ENCODE measurements at places on chromosomes 12 and 14.

GRCh38 chr12:6323340-6323994 lies 13.0 kb downstream of the PLEKHG6 start:
- DNase-seq = peak; percentile 94

DNA sequence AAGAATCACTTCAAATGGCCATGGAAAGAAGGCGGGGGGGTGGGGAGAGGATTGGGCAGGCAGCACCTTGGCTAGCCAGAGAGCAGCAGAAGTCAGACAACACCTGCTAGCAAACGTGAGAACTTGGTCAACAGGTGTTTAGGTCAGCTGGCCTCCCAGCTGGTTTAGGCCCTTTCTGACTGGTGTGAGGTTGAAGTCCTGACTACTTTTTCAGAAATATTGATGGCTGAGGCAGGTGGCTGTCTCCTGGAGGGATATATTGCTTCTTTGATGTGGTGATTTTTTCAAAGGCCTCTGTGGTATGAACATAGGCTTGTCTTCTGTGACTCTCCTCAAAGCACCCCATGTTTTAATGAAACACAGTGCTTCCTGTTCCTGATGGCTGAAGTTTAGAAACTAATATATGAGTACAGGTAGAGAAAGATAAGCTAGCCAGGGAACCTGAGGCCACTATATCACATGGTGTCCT lies 238.2 kb upstream of the SSTR1 start:
- no peak for DNase-seq

GRCh38 chr12:71799106-71799505 lies 40.5 kb upstream of the TBC1D15 start:
- DNase-seq = peak; percentile 59

- no peak for DNase-seq
Measured at GRCh38 chr14:75341620-75342019, 63.0 kb downstream of the FOS start.

GRCh38 chr14:76550534-76550933 lies 174.6 kb downstream of the ESRRB start:
- peak; percentile 8 for DNase-seq

DNA sequence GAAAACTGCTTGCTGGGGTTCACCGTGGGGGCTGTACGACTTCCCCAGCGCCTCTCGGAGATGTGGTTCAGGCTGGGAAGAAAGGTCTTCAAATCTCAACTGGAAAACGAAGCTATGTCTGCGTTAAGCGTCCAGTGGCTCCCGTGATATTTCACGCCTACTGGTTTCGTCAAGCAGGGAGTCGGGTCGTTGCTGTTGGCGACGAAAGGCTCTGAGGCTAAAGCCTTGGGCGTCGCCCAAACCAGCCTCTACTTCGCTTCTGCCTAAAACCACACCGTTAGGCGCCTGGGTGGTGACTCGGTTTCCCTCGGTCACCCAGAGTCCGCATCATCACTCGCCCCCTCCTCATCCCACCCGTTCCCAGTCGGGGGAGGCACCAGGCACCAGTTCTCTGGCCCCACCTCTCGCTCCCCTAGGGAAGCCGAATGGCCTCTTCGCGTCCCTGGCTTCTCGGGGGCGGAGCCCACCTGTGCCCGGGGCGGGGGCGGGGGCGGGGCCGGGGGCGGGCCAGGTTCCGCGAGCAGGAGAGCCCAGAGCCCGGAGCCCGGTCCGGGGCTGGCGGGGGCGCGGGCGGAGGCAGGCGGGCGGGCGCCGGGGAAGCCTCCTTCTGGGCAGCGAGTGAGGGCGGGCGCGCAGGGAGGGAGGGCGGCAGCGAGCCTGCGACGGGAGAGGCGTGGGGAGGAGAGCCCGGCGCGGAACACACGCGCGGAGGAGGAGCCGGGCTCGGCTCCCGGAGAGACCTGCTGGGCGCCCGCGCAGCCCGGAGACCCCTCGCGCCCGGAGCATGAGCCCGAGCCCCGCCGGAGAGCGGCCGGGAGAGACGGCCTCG lies at the start of gene B4GALNT3:
B4GALNT3 (plus strand) TSS at position 510 of the 829 bp plus-strand sequence. CDS start 438 bp downstream, outside the sequence.
- no peak for DNase-seq

DNA sequence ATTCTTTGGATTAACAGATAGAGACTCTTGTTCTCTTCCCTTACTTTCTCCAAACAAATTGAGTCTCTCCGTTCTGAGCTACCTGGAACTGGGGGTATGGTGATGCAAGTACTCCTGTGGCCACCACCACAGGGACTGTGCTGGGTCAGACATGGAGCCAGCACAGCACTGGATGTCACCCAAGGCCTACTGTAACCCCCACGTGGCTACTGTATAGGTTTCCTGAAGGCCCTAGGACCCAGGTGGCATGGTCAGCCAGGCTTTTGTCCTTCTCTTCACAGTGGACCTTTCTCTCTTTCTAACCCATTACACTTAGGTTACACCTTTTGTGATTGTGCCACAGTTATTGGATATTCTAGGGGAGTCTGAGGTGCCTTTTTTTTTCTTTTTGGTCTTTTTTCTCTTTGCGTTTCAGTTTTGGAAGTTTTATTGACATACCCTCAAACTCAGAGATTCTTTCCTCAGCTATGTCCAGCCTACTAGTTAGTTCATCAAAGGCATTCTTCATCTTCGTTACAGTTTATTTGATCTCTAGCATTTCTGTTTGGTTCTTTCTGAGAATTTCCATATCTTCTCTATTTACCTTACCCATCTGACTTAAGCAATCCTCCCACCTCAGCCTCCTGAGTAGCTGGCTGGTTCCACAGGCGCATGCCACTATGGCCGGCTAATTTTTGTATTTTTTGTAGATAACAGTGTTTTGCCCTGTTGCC lies 6.0 kb upstream of the KLHDC2 start:
- DNase-seq = no peak

DNA sequence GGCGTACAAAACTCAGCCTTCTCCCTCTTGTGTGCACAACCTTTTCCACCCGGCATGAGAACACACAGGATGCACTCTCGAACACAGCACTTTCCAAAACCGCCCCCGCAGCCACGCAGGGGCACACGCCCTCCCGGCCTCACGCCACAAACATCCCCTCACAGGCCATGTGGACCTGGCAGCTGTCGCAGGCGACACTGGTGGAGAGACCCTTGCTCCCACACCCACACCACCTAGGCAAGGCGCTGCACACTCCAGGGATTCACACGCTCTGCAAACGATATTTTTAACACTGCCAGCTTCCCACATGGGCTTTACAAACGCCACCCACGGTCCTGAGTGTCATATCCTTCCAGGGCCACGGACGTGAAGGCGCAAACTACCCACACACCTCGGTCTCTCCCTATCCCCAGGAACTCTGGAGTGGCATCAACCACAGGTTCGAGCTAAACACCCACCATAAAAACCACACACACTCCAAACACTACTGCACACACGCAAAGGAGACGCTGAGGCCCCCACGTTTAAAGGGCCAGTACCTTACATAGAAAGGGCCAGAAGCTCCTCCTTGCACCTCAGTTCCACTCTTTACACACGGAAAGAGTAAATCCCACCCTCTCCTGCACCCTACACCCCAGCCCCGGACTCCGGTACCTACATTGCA lies 12.4 kb upstream of the ITGB7 start:
- DNase-seq = peak; percentile 55

GRCh38 chr14:47057364-47057763 lies 405.8 kb upstream of the RPL10L start:
- no peak for DNase-seq

GRCh38 chr14:25150401-25150800 lies 100.5 kb upstream of the STXBP6 start:
- DNase-seq = peak; percentile 30

- DNase-seq = peak; percentile 33
Measured at GRCh38 chr12:24596768-24597388, 352.0 kb downstream of the BCAT1 start.

GRCh38 chr12:47763481-47764346 lies 5.0 kb upstream of the RAPGEF3 start:
- no peak for DNase-seq

GRCh38 chr12:79689477-79690141 lies 1.2 kb downstream of the PAWR start:
- DNase-seq = peak; percentile 56

GRCh38 chr14:34436118-34436905 lies 25.7 kb downstream of the SPTSSA start:
- DNase-seq = peak; percentile 75

DNA sequence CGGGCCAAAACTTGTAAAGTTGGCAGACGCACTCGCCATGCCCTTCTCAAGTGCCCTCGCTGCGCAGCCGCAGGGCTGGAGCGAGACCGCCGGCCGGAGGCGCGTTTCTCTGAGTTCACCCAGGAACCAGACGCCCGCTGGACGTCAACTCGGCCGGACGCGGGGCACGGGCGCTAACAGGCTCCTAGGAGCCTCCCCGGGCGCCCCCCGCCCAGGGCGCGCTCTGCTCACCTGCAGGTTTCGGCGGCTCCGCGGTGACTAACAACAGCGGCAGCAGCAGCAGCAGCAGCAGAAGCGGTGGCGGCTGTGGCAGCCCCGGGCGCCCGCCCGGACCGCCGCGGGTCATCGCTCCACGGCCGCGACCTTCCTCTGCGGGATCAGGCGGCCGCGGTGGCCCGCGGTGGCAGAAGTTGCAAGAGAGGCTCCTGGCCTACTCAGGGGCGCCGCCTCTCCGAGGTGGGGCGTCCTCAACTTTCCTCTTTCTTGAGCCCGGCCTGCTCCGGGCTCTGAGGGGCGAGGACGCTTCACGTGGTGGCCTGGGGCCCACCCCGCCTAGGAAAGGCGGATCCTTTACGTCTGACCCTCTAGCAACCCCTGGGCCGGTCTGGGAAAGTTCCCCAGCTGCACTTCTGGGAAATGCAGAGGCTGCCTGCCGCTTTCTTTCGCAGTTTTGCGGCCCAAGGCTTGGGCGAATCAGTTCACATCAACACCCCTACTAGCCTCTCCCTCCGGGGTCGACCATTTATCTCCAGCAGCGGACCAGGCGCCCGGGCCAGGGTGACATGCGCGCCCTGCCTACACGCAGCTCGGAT lies at the start of gene PLBD1:
PLBD1 (minus strand) TSS at position 533 of the 812 bp plus-strand sequence; CDS start at position 346, 187 bp downstream.
- DNase-seq = peak; percentile 28

GRCh38 chr14:71487941-71488340 lies 444.3 kb upstream of the RGS6 start:
- DNase-seq = peak; percentile 35

DNA sequence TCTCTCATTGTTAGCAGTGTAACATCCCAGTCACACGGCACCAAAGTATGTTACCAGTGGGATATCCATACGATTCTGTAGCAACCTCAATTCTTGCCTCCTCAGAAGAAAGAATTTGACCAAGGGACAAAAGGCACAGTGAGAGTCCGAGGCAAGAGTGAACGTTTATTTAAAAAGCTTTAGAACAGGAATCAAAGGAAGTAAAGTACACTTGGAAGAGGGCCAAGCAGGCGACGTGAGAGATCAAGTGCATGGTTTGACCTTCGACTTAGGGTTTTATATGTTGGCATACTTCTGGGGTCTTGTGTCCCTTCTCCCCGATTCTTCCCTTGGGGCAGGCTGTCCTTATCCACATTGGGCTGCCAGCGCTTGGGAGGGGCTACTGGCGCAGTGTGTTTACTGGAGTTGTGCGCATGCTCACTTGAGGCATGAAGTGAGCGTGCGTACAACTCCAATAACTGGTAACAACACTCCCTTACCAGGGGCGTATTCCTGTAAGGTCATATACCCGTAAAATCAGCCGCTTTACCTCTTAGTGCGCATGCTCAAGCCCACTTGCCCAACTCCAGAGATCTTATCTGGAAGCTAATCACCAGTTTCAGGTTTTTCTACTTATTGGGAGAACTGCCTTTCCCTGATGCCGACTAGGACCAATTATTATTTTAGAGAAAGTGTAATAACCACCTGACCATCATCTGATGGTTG lies 71.7 kb downstream of the FAR2 start:
- no peak for DNase-seq

GRCh38 chr14:61488417-61489401 lies 167.3 kb downstream of the PRKCH start:
- DNase-seq = no peak

DNA sequence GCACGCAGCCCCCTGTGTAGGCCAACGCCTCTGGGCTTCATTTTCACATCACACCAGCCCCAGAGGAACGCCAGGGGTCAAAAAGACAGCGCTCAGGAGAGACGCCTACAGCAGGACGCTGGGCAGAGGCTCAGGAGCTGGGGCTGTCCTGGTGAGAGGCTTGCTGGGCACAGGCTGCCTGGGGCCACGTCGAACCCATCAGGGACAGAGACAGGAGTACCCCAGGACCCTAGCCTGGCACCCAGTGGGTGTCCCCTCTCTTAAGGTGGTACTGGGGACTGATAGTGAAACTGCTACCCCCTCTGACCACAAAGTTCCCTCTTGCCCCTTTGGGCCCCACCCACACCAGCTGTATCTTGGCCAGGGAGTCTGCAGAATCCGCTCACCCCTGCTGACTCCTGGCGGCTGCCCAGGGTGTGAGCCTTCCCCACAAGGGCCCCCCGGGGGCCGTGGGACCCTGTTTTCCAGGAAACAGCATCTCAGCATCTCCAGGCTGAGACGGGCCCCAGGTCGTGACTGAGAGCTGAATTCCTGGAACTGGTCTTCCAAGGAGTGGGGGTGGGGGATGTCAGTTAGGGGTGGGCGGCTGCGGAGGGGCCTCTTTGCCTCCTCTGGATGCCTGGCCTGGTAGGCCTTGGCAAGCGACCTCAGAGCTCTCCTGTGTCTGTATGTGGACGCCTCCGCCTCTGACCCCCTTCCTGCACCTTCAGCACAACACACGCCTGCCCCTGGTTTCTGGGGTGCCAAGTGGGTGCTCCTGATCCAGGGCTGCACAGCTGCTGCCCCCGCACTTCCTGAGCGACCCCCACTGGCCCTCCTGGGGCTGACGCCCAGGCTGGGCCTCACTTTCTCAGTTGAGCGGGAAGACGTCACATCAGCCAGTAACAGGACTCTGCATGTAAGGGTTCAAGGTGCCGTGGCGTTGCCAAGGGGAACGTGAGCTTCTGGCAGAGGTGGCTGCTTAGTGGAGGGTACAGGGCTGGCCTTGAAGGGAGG lies 321.9 kb upstream of the RTL1 start:
- DNase-seq = no peak

DNA sequence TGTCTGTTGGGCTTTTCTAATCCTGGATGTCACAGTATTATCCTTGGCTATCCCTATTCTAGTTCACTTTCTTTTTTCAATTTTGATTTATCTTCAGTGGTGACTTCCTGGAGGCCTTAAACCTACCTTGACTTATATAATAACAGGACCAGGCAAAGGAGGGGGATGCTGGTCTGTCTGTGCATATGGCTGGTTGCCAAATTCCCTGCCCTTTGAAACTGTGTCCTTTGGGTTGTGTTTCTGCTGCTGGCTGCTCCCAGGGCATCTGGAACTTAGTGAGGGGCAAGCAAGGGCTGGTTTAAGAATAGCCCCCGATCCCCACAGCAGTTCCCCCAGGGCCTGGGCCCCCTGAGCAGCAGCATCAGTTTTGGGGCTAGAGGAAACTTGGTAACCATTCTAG lies 96.0 kb upstream of the MAX start:
- DNase-seq = no peak
